ENCODE measurements at places on chromosomes 11 and 22.

GRCh38 chr11:118117790-118118601 lies 31.2 kb upstream of the SMIM35 start:
- DNase-seq = no peak

DNA sequence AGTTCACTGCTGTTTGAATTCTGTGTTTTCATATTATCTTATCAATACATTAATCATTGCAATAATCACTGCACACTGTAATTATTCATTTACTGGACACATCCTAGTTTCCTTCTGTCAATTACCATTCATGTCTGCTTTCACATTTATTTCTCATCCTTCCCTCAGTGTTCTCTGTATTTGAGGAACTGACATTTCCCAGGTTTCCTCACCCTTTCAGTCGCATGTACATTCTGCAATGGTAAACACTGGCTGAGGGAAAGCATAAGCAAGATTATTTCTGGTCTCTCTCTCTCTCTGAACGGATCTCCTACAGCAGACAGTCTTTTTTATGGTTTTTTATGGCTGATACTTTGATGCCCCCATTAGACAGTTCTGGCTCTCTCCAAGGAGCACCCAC lies 4.2 kb upstream of the HBD start:
- DNase-seq = no peak

GRCh38 chr11:94997437-94997836 lies 23.9 kb downstream of the KDM4D start:
- DNase-seq = no peak

- no peak for DNase-seq
Measured at GRCh38 chr22:45934659-45935341, 42.2 kb downstream of the WNT7B start.

GRCh38 chr11:28566339-28567089 lies 458.3 kb downstream of the METTL15 start:
- DNase-seq = no peak

GRCh38 chr22:29309332-29310064 lies 3.0 kb downstream of the GAS2L1 start:
- DNase-seq = no peak

GRCh38 chr11:26583550-26583949 lies 11.5 kb upstream of the MUC15 start:
- no peak for DNase-seq

DNA sequence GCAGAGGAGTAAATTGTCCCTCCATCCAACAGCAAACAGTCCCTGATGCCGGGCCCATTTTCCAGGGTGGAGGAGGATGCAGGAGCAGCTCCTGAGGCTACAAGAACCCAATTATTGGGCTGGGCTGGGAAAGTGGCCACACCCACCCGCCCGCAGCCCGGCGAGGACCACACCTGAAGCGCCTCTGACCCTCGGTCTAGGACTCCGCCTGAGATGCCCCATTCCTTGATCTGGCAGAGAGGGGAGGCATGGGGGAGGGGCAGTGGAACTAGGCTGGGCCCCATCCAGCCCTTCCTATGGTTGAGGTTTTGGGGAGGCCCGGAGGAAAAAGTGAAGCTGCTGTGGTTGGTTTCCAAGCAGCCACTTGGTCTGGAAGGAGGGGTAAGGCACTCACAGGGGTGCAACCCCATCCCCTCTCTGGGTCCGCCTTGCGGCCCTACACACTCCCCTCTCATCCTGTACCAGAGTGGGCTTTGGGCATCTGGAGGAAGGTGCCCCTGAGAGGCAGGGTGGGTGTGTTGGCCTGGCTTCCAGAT lies 2.4 kb upstream of the LGALS1 start:
- no peak for DNase-seq

GRCh38 chr11:109697140-109697843 lies 275.3 kb downstream of the C11orf87 start:
- peak; percentile 90 for DNase-seq

All from NCI-H526 treated with DMSO at 0.1 percent for 48 hours (cell line).